ENCODE measurements at places on chromosomes 7 and 10. TPM values are rescaled to one million over a fixed set of nuclear protein-coding genes. Genes with fewer than 3 reads are reported as not detected.

Gene TRIM24
- 38.0 TPM for total RNA-seq

Gene FAM180A
- not detected for total RNA-seq

Gene PODXL
- total RNA-seq = 17.1 TPM

DNA sequence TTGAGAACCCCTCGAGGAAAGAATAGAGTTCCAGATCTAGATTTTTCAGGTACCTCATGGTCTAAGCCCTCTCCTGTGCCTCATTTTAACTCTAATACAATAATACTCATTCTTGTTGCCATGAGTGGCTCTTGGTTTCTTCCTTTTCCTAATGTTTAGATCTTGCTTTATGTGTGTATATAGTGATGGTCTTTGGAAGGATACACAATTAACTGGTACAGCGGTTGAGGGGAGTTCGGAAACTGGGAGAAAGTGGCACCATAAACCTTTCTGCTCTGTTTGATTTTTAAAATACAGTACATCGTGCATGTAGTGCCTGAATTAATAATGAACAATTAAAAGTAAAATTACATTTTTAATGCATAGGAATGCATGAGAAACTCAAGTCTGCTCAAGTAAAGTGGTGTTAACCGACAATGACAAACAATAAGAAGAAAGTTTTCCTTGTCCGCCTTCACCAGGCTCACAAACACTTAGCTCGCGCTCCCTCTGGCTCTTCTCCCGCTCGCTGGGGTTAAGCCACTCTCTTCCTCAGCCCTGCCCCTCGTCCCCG lies 386 bp upstream of the EIF4EBP2 start:
- no peak for DNase-seq

DNA sequence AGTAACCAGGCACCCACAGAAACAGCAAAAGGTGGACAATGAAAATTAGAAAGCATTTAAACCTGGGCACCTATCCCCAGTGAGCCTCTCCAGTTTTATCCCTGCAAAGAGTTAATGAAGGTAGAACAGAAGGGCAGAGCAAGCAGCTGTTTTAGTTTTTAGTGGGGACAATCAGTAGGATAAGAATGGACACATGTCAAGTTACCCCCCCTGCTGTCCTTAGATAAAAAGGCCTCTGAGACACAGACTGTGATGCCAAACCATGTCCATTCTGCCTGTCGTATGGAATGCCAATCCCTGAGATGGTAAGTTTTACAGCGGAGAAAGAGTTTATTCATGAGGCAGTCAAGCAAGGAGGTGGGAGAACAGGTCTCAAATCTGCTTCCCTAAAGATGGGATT lies 162.6 kb upstream of the AGR3 start:
- DNase-seq = no peak

Gene ARHGEF5
- total RNA-seq = 1.2 TPM

Gene EPHA1
- 1.6 TPM for total RNA-seq

Gene DLX6
- not detected for total RNA-seq

GRCh38 chr10:103711351-103711994 lies 143.9 kb downstream of the SH3PXD2A start:
- no peak for DNase-seq

Gene ZNF22
- total RNA-seq = 34.9 TPM

DNA sequence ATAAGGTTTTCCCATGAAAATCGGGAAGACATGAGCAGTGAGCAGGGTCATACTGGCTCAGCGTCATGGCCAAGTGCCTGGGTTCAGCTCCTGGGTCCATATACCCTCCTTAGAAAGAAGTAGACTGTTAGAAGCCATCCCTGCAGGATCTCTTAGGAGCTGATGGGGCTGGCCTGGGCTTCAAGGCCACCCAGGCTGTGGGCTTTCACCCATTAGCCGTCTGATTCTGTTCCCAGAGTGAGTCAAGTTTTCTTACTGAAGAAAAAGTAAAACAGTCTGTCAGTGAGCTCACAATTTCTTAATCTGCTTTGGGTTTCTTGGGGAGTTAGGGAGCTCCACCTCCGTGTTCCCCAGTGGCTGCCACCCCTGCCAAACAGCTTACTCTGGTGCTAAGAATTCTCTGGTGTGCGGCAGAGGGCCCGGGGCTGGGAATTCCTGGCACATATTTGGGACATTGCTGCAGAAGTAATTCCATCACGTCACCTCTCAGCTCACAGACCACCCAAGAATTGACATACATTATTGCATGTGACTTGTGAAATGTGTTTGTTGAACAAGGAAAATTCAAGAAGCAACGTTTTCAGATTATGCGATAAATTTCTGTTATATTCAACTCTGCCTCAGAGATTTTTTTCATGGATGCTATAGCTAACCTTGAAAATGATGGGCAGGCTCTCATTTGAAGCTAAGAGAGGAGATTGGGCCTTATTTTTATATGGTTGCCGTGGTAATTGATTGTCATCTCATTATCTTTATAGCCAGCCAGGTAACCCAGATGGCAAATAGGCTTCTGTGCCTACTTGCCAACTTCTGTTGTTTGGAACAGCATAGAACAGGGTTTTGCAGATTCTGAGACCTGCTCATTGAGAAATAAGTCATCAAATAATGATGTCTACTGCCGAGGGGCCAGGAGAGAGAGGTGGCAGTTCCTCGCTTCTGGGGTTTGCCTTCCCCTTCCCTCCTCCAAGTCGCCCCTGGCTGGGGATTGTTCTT lies 166.4 kb downstream of the CHN2 start:
- peak; percentile 60 for DNase-seq

Gene HERC4
- 99.5 TPM for total RNA-seq

DNA sequence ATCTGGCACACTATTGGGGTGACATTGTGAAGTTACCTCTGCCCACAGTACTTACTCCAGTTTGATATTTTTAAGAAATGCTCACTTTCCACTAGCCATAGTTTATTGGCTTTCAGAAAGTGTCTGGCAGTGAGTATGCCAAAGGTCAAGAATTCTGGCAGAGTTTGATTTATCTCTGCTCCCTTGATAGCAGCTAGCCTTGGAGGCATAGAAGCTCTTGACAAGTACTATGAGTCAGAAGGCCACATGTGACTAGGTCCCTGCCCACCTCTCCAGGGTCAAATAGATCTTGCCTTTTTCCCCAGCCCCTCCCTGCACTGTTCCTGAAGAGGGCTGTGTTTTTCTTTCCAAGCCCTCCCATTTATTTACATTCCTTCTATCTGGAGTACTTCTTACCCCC lies 202.2 kb downstream of the AUTS2 start:
- no peak for DNase-seq

Gene MKLN1
- total RNA-seq = 72.7 TPM

Gene CYP3A5
- total RNA-seq = 2.3 TPM

Gene TCAF2
- 1.00 TPM for total RNA-seq

DNA sequence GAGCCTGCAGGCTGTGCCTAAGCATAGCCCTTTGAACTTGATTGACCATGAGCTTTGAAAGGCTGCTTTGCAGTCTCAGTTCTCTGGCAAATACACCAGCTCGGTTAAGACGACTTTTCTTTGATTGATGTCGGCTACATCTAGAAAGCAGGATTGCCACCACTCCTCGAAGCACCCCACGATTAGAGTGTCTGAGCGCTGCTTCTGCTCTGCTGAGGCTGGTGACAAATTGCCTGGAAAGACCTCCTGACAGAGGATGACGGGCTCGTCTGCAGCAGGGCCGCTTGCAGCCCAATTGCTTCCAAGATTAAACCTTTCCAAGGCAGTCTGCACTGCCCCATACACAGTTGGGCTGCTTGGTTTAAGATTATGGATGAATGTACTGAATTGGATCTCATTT lies 182.0 kb downstream of the CUX1 start:
- DNase-seq = no peak

GRCh38 chr7:29288181-29289091 lies 93.9 kb downstream of the CHN2 start:
- peak; percentile 70 for DNase-seq

DNA sequence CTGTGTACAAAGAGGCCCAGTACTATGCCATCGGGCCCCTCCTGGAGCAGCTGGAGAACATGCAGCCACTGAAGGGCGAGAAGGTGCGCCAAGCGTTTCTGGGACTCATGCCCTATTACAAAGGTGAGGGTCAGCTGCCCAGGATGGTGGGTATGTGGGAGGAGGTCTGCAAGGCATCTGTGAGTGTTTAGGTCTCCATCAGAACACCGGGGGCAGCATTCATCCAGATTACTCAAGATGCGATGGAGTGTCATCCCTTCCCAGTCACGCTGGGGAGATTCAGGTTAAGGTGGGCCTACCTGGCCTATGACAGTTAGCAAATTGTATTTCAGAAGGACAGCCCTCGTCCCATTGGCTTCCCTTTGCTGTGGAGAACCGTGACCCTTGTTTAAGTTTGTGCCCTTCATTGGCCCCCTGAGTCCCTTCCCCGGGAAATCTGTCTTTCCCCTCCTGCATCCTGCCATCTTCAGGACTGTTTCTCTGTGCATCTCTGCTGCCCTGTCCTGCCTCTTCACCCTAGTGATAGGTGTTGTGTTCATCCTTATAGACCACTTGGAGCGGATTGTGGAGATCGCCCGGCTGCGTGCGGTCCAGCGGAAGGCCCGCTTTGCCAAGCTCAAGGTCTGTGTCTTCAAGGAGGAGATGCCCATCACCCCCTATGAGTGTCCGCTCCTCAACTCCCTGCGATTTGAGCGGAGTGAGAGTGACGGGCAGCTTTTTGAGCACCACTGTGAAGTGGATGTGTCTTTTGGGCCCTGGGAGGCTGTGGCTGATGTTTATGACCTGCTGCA lies 9.8 kb downstream of the KCTD7 start:
- no peak for DNase-seq

DNA sequence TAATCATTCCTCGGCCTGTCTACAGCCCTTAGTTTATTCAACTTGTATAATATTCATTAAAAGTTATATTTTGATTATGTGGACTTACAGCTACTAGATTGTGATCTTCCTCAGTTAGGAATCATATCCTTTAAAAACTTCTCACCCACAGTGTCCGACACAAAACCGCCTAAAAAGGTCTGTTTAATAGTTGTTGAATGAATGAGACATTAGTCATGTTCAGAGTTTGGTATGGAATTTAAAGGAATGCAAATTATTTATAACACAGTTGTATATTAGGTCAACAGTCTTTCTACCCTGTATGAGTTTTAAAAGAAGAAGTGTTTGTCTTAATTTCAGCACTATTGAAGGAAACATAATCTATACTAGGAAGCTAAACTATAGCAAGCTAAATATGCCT lies 390.0 kb downstream of the ARL4A start:
- DNase-seq = no peak

DNA sequence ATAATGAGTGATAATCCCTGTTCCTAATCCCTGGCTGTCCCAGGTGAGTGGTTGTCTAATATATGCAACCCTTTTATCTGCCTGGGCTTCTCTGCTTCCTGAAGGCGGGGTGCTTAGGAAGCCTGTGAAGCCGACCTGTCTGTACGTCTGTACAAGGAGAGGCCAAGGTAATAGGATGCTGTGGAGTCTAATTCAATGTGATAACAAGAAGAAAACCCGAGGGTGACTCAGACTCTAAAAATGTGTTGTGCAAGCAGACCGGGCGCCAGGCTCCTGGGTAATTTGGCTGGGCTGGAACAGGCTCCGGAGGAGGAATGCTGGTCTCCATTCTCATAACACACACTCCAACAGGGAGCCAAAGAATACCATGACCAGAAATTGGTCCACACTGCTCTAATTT lies 43.6 kb downstream of the THNSL1 start:
- DNase-seq = no peak

Gene RBP3
- total RNA-seq = not detected

DNA sequence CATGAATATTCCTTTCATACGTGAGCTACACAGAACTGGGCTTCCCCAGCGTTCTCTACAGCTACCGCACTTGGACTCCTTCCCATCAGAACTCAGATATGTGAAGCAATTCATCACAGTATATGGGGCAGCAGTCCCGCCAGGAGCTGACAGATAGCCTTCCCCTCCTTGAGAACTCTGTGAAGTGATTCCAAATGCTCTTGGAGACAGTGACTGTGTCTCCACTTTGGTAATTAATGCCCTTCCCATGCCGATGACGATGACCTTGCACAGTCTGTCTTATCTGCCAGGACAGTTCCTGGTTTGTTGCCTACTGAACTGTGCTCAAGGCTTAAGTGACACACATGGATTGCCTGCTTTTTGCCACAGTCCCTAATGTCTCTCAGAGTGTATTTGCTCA lies 75.0 kb upstream of the AFAP1L2 start:
- no peak for DNase-seq

DNA sequence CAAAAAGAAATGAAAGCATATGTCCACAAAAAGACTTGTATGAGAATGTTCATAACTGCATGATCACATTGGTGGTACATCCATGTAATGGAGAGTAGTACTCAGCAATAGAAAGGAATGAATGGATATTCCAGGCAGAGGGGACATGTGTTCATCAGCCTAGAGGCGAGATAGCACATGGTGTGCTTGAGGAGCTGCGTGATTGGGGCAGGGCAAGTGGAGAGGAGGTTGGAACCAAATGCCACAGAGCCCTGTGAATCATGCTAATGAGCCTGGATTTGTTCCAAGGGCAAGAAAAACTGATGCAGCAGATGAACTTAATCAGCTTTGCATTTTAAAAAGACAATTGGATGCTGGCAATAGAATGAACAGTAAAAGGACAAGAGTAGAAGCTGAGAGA lies 73.3 kb downstream of the C10orf90 start:
- no peak for DNase-seq

GRCh38 chr7:50411332-50411731 lies 38.8 kb downstream of the FIGNL1 start:
- no peak for DNase-seq

- DNase-seq = no peak
Observed at GRCh38 chr10:51235865-51236264, 161.6 kb downstream of the PRKG1 start.

DNA sequence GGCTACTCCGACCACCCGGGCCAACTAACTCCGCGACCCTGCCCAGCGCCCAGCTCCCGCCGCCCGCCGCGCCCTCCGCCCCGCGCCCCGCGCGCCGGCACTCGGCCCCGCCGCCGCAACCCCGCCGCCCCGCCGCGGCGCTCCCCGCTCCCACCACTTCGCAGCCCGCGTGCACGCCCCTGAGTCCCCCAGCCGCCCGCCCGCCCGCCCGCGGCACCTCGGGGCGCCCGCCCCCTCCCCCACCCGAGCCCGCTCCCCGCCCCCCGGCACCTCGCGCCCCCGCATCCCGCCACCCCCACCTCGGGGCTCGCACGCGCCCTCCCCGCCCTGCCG lies 598 bp downstream of the JAZF1 start:
- no peak for DNase-seq

GRCh38 chr7:129671266-129671665 lies 59.7 kb downstream of the NRF1 start:
- DNase-seq = no peak

Gene HABP2
- not detected for total RNA-seq

DNA sequence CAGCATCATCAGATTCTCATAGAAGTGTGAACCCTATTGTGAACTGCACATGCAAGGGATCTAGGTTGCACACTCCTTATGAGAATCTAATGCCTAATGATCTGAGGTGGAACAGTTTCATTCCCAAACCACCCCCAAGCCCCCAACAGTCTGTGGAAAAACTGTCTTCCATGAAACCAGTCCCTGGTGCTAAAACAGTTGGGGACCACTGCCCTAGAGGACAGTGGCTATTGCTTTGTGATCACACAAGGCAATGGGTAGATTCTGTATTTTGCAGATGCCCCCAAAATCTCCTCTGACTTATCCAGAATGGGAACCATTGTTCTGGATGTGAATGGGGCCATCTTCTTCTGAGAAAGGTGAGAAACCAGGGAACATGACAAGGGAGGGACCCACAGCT lies 31.1 kb upstream of the HPS1 start:
- no peak for DNase-seq

Gene DENND2A
- 31.7 TPM for total RNA-seq

Gene SLC13A1
- not detected for total RNA-seq

GRCh38 chr10:100934084-100934659 lies 21.4 kb downstream of the SLF2 start:
- DNase-seq = no peak

GRCh38 chr10:76023007-76023406 lies 591.6 kb downstream of the LRMDA start:
- DNase-seq = no peak

All from cerebellum (tissue), 4 donors.